ENCODE measurements at places on chromosomes 7 and 10.

DNA sequence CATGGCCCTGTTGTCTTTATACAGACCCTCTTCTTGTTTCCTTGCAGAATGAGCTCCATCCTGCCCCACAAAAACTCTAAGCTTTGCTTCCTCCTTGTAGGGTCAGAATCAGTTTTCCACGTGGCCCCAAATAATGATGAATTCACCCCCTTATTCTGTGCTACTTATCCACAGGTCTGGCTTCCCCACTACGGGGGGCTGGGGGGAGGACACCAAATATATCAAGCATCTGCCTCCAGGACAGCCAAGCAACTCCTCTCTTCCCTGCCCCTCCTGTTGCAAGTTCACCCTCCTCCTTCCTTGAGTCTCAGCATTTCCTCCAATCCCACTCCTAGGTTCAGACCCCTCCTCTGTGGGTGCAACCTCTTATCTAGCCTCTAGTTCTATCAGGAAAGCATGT is 743.3 kb downstream of the GRID1 start:
- DNase-seq: no peak

DNA sequence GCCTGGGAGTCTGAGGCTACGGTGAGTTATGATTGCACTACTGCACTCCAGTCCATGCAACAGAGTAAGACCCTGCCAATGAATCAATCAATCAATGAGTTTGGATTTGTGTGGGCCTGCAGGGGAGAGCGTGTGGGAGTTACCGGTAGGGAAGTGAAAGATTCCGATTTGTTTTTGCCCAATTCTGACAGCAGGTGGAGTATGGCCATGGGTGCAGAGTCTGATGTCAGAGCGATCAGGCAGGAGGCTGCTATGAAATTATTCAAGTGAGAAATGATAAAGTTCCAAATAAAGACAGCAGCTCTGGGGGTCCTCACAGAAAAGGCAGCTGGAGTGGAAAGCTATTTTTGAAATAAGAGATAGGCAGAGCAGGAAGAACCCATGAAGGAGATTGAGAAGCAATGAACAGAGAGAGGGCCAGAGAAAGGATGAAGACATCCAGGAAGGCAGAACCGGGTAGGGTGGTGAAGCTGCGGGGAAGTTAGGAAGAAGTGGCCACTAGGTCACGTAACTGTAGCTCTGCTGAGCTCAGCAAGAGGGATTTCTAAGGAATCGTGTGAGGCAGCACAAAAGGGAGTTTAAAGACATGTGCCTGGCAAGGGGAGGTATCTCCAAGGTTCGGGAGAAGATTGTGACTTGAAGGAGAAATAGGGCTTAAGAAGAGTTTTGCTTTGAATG is 93.7 kb upstream of the NMT2 start:
- no peak for DNase-seq

- DNase-seq: no peak
Measured at GRCh38 chr10:14405076-14406065, 74.6 kb upstream of the FRMD4A start.

- DNase-seq: no peak
Measured at GRCh38 chr10:121501796-121502195, 96.4 kb downstream of the FGFR2 start.

DNA sequence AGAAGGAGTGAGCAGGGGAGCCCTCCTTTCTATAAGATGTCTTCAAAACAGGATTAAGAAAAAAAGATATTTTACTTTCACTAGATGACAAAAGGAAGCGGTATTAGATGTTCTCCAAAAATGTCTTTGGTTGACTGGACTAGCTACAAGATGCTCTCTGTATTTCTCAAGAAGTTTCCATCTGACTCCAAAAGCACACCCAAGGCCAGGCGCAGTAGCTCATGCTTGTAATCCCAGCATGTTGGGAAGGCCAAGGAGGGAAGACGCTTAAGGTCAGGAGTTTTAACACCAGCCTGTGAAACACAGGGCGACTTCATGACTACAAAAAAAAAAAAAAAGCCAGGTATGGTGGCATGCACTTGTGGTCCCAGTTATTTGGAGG is 84.5 kb downstream of the PIP4K2A start:
- DNase-seq: no peak

DNA sequence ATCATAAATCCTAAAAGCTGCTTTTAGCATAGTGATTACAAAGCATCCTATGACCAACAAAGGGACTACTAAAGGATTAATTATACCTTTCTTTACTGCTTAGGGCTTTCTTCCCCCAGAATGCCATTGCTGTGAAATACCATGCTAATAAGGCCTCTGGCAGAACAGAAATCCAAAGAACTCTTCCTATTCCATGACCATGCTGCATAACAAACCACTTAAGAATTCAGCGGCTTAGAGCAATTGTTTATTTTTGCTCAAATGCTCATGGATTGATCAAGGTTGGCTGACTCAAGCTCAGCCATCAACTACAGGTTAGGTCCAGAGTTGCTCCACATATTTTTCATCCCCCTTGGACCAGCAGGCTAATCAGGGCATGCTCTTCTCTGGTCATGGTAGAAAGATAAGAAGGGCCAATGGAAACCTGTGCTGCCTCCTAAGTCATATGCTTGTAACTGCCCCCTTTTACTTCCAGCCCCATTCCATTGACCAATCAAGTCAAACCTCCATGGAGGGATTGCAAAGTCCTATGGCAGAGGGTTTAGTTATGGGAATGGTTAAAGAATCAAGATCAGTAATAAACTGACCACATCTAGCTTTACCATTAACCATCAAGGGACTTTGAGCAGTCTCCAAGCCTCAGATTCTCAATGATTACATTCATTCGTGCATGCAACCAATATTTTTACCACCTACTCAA is 244.4 kb upstream of the FZD1 start:
- DNase-seq: no peak

DNA sequence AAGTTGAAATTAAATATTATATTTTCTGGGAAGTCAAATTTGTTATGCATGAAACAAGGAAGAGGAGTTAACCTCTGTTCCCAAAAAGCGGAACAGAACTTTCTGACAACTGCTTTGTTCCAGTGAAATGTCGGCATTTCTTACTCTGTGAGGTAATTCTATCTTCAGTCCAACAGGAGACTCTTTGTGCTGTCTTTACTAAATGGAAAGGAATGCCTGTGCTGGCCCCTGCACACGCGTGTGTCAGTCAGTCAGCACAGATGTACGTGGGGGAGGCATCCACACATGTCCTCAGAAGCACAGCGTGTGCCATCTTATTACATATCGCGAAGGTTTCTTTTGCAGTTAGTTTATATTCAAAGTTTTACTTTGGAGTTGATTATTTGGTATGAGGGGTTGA is 37.5 kb downstream of the NET1 start:
- DNase-seq: no peak

- no peak for DNase-seq
Measured at GRCh38 chr10:22742678-22743077, 28.3 kb upstream of the PIP4K2A start.

- no peak for DNase-seq
Measured at GRCh38 chr7:134885967-134886352, 100.3 kb upstream of the AGBL3 start.

DNA sequence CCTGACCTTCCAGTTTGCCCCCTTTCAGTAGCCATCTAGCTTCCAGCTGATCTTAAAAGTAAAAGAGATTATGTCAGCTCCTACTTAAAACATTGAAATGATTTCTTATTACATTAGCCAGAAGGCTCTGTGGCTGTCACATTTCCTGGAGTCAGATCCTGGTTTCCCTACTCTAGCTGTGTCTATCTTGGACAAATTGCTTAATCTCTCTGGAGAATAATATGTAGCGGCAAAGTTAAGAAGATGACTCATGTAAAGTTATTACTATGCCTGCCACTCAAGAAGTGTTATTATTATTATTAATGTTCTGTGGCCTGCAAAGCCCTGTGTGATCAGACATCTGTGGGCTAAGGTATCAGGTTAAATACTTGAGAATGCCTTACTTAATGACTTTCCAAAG is 107.2 kb downstream of the RUNDC3B start:
- DNase-seq: no peak

DNA sequence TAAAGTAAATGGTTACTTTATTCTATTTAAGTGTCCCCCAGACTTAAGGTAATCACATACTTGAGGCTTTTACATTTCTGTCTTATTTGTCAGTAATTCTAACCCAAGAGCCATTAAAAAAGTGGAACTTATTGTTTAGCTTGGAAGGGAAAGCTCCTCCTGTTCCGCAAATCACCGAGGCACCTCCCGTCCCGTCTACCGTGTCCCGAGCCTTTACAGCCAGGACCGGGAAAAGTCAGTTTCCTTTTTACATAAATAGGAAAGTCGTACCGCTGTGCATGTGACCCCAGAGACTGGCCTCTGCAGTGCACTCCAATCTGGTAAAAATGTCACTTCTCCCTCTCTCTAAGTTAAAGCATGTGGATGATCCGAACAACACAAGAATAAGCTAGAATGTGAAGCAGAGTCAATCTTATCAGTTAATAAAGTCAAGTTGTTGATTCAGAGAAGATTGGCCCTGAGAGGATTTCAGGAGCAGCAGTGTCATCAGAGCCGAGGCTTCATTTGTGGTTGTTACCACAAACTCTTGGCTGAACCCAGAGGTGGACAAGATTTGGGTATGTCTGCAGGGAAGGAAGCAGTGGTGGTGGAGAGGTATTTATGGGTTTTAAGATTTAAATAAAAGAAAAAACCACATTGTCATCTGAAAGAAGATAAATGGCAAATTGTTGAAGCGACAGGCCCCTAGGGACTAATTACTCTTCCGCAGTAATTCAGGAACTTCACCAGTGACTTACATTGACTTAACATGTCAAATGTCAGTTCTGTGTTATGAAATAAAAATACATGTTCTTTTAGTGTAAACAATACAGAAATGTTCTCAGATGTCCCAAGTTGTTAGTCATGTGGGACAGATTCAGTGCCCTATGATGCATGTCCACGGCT is 316.6 kb upstream of the ZNF32 start:
- no peak for DNase-seq

DNA sequence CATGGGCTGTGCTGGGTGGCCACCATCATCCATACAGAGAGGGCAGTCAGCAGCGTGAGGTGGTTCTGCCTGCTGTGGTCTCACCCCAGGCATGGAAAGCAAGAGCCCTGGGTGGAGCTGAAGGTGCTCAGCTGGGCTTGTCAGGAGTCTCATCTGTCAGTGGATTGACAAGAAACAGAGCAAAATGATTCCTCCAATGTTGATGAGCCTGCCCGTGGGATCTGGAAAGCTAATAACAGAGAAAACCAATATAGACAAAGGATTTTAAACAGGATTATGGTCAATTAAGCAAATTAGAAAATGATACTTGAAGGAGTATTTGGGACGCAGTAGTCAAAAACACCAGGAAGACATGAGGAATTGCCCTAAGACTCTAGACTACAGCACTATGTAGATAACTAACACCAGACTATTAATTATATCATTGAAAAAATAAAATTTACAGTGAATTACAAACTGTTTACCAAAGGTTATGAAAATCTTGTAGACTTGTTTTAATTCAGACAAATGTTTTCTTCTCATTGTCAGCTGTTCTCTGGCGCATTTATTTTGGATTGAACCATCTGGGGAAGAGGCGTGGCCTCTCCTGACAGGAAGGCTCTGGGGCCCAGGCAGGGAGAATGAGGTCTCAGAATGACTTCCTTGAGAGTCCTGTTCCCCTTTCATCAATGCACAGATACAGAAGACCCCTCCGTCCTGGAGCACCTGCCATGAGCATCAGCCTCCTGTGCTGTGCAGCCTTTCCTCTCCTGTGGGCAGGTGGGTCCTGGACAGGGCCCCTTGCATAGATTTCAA is 211.2 kb upstream of the PRSS58 start:
- no peak for DNase-seq

GRCh38 chr10:63364918-63365317 is 100.9 kb downstream of the JMJD1C start:
- no peak for DNase-seq

- no peak for DNase-seq
Measured at GRCh38 chr10:29619241-29619669, 15.5 kb downstream of the SVIL start.

DNA sequence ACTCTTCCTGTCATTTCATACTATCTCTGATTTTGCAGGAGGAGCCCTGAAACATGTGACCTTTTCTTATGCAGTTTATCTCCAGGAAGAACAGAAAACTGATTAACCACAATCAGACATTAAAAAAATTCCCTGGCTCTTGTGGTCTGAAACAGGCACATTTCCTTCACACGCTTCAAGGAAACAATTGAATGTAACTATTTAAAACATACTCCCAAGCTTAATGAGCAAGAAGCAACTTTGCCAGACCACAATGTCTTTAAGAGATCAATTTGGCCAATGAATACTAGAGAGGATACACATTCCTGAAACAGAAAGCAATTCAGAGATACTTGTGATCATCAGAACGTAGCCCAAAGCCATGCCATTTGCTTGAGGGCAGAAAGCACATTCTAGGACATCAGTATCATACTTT is 65.8 kb downstream of the PIP4K2A start:
- no peak for DNase-seq

GRCh38 chr7:52085610-52086009 is 769.0 kb upstream of the COBL start:
- DNase-seq: no peak

DNA sequence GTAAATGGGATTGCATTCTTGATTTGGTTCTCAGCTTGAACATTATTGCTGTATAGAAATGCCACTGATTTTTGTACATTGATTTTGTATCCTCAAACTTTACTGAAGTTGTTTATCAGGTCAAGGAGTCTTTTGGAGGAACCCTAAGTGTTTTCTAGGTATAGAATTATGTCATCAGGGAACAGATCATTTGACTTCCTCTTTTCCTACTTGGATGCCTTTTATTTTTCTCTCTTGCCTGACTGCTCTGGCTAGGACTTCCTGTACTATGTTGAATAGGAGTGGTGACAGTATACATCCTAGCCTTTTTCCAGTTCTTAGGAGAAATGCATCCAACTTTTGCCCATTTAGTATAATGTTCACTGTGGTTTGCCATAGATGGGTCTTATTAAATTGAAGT is 48.8 kb downstream of the ANXA8 start:
- no peak for DNase-seq

DNA sequence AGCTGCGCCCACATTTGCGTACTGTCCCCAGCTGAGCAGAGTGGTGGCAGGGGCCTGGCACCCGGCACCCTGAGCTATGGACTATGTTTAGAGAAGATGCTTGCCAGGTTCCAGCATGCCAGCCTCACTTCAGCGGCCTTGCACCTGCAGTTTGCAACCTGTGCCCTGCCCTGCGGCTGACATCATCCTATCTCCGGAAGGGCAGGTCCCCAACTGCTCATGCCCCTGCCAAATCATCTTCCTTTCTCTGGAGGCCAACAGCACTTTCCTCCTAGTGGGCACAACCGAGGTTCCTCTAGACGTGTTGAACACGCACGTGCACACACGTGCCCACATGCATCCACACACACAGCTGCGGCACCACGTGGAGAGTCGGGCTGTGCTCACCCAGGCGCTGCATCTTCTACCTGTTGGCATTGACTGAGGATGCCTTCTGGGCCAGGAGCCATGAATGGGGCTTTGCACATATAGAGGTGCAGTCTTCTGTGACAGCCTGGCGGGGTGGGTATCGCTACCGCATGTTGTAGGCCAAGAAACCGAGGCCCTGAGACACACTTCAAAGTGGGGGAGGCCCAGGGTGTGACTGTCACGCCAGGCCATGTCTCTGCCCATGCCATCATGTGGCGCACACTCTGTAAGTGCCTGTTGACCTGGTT is 24.5 kb downstream of the CNPY1 start:
- no peak for DNase-seq

- no peak for DNase-seq
Measured at GRCh38 chr10:120328647-120329046, 128.4 kb upstream of the PLPP4 start.
